ENCODE measurements at places on chromosomes 7 and 10. TPM values are rescaled to one million over a fixed set of nuclear protein-coding genes. Genes with fewer than 3 reads are reported as not detected.

SUGCT gene
- polyA plus RNA-seq: 1.4 TPM

TET1 gene
- polyA plus RNA-seq: 0.45 TPM

DNA sequence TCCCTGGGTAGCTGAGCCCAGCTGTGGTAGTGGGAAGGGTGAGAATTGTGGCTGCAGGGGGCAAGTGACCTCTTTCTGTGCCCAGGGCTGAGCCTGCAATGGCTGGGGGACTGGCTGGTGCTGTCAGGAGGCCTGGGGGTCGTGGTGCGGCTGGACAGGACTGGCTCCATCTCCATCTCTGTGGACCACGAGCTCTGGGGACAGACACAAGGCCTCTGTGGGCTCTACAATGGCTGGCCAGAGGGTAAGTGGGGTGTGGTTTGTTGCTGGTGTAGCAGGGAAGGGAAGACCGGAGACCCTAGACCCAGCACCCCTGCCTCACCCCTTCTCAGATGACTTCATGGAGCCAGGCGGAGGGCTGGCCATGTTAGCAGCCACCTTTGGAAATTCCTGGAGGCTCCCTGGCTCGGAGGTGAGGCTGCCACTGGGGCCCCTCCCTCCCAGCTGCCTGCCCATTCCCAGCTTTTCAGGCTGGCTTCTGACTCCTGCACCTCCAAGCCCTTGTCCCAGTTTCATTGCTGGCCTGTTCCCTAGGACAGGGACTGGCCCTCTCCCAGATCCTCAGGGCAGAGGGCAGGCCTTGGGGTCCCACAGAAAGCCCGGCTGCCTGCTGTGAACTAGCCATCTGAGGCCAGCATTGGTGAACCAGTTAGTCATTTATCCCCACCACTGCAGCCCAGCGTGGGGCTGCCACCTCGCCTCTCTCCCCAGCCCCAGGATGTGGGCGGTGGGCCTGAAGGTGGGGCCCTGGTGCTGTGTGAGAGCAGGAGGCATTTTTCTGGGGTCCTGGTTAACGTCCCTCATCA lies 5.5 kb upstream of the ZNF467 start:
- no peak for DNase-seq

DNA sequence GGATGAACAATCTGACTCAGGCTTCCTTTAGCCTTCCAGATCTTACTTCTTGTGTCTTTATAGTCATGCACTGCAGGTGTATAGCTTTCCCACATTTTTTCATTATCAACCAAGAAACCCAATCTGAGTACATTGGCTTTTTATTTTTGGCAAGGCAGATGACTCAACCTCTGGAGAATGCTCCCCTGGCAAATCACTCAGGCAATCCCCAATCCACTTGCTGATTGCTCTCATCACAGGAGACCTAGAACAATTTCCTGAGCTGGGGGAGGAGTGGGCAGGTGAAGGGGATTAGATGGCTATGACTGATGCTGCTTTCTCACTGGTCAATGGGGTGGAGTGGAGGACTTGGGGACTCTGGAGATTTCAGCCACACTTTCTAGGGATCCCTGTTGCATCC lies 134.4 kb downstream of the SLC16A9 start:
- DNase-seq: no peak

GRCh38 chr7:65804887-65805286 lies 68.0 kb upstream of the VKORC1L1 start:
- no peak for DNase-seq

- no peak for DNase-seq
These were observed 7.3 kb downstream of the ZCCHC24 start for GRCh38 chr10:79438021-79438698.

DNA sequence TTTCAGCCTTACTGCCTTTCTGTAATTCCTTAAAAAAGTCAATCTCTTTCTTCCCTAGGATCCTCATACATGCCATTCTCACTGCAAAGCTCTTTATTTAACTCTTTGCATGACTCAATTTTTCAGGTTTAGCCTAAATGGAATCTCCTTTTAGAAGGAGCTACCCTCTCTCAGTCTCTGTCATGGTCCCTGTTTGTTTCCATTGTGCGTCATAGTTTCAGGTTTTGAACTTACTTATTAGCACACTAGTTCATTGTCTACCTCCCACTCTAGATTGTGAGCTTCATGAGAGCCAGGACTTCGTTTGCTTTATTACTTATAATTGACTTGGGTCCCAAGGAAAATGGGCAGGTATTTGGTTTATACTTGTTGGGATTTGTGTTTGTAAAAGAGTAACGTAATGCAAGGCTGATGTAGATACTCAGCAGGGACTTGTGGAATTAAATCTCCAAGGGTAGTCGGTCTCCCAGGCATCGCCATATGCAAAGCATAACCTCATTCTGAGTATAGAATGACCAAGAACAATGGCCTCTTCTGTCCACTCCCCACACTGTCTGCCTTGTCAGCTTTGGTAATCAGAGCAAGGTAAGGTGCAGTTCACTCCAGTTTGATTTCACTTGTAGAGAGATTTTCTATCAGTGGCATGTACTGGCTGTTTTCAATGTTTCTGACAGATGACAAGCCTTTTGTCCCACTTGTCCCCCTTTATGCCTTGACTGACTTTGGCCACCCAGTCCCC lies 252.0 kb downstream of the SORCS3 start:
- no peak for DNase-seq

DNA sequence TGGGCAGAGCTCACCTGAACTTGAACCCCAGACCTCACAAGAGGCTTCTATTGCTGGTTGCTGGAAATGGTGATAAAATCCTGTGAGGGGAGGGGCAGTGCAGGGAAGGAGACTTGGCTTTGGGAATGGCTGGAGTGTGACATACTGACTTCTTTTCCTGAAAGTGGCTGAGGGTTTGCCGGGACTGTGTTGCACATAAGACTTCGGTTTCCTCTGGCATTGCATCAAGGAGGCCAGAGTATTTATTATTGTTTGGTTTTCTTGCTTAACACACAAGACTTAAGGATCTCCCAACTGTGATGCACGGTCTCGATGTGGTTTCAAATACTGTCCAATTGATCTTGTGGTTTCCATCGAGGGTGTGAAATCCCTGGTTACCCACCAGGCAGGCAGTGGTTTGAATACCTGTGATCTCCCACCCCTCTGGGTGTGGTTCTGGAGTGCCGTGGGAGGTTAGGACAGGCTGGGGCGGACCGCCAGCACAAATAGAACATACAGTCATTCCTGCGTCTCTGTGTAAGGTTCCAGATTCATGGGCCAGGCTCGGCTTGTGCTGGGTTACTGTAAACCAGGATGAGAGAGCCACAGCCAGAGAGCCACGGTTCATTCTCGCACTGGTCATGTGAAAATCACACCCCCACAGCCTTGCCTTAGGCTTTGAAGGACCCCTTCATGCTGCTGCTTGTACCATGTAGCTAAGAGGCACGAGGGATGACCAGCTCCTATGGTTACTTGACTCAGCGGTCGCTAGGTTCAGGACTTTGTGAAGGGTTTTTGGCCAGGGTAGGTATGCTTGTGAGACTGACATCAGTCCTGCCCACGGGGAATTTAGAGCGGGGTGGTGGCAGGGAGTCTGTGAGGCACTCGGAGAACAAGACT lies 39.2 kb downstream of the WBP1L start:
- DNase-seq: no peak

- no peak for DNase-seq
These were observed 229.1 kb downstream of the BAMBI start for GRCh38 chr10:28906415-28906814.

DNA sequence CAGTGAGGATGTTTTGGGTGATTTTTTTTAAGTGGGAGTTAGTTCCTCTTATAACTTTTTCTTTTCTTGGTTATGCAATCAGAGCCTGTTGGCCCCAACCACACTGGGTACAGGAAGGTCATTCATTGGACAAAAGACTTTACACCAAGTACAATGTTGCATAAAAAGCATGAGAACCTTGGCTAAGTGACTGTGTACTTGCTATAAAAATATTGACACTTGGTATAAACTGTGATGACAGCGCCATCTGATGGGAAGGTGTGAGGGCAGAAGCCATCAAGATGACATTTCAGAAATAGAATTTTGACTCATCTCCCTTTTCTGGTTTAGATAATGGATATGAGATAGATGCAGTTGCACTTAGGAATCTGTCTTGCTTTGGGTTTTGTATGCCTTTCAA lies 126.4 kb upstream of the CCDC6 start:
- peak; percentile 67 for DNase-seq

DNA sequence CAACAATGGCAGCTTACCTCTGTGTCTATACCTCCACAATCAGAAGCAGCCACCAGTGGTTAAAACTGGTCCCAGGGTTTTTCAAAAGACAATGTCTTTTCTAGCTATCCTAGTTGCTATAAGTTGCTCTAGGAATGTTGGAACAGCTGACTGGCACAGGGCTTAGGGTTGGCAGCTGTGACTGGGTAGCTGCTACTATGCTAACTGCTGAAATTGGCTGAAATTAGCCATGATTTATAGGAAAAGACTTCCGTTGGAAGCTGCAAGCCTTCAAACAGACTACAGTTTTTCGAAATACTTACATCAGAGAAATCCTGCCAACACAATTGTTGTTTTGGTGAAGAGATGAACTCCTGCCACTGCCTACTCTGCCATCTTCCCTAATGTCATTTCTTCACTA lies 102.3 kb downstream of the MKX start:
- DNase-seq: no peak

All from A549 (cell line).